ENCODE measurements at places on chromosomes 2 and 18. TPM values are rescaled to one million over a fixed set of nuclear protein-coding genes. Genes with fewer than 3 reads are reported as not detected.

The HMSD gene
- under 0.01 TPM for total RNA-seq

The SOWAHC gene
- 17.7 TPM for total RNA-seq

The RNF152 gene
- 3.3 TPM for total RNA-seq

The STEAP3 gene
- total RNA-seq, result 27.4 TPM

The SAP130 gene
- total RNA-seq, result 5.4 TPM

The ANKRD30BL gene
- total RNA-seq, result 0.29 TPM

The ANKRD44 gene
- total RNA-seq, result 56.3 TPM

The SCN7A gene
- not detected for total RNA-seq

The IL1R2 gene
- total RNA-seq, result 0.88 TPM

The HOXD9 gene
- 0.36 TPM for total RNA-seq

The ANKAR gene
- 14.1 TPM for total RNA-seq

The CTAGE1 gene
- total RNA-seq, result not detected

The GALNT3 gene
- total RNA-seq, result 11.2 TPM

The ZFAND2B gene
- total RNA-seq, result 26.5 TPM

The TNS1 gene
- total RNA-seq, result 45.7 TPM

The CDKL4 gene
- 3.5 TPM for total RNA-seq

The CSRNP3 gene
- 2.7 TPM for total RNA-seq

The ABHD3 gene
- total RNA-seq, result 3.8 TPM

The LRP1B gene
- total RNA-seq, result not detected

The CNGA3 gene
- total RNA-seq, result 0.29 TPM

The LHCGR gene
- not detected for total RNA-seq

The C2orf15 gene
- 0.59 TPM for total RNA-seq

The TSN gene
- 48.0 TPM for total RNA-seq

The PASK gene
- total RNA-seq, result 5.8 TPM

The SMYD5 gene
- 16.5 TPM for total RNA-seq

The ASXL3 gene
- total RNA-seq, result not detected

The MORN2 gene
- 16.8 TPM for total RNA-seq

The ADD2 gene
- not detected for total RNA-seq

The RNF125 gene
- 0.59 TPM for total RNA-seq

The DUSP19 gene
- total RNA-seq, result 2.4 TPM

The VIT gene
- 31.1 TPM for total RNA-seq

The EFHD1 gene
- total RNA-seq, result 2.4 TPM

The TMSB10 gene
- total RNA-seq, result 3,633 TPM

The MYOM1 gene
- total RNA-seq, result 1.8 TPM

Data from osteoblast (primary cell).